ENCODE measurements at places on chromosomes 11 and 22. TPM values are rescaled to one million over a fixed set of nuclear protein-coding genes. Genes with fewer than 3 reads are reported as not detected.

The ASCL2 gene
- not detected for total RNA-seq

The FLRT1 gene
- 0.10 TPM for total RNA-seq

DNA sequence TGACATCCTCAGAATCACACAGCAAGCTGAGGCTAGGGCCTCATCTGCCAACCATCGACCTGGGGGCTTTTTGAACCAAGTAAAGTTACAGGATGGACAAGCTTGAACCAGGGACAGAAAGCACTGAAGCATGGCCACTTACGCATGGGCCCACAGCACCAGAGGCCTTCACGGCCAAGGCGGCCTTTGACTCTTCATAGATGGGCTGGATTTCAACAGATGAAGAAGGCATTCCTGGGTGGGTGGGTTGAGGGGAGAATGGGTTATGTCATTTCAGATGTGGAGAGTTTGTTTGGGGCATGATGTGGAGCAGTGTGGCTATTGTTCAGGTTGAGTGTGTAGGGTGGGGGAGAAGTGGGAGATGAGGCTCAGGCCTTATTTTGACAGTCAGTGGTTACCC is 60.2 kb downstream of the LRRC32 start:
- DNase-seq = no peak

DNA sequence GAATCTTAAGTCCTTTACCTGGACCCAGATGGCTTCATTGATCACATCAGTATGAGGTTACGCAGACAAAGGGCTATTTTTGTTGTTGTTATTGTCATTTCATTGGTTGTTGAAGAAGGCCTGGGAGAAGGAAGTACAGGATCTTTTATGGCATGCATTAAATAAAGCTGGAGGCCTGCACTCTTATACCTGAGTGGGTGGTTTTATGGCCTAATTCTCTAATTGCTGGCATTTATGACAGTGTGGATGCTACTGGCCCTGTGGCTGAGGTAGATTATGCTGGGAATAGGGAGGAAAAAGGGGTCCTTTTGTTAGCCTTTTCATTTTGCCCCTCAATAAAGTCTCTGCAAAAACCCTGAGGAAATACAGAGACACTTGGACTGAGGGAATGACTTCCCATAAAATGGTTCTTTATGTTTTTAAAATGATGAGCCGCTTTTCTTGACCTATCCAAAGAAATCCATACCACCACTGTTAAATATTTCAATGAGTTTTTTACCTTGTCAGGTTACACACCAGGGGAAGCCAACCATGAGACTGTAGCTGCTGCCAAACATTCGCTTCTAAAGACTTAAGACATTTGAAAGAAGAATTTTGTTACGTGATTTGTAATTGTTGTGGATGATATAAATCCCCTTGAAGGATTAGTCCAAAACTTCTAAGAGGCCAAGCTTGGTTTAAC is 6.8 kb downstream of the KMT2A start:
- no peak for DNase-seq

The OR52L1 gene
- not detected for total RNA-seq

Measured in Calu3 (cell line).